Right lobe of liver (tissue), 6 donors: ENCODE measurements at places on chromosomes 12 and 14. TPM values are rescaled to one million over a fixed set of nuclear protein-coding genes. Genes with fewer than 3 reads are reported as not detected.

SLC24A4 gene
- total RNA-seq, result 0.06 TPM

ATXN2 gene
- total RNA-seq, result 39.5 TPM

GRCh38 chr12:12466157-12466556, 96.5 kb downstream of the DUSP16 start:
- no peak overlapping the region for H3K4me3 ChIP-seq
- H3K27ac ChIP-seq, result no peak overlapping the region
- no peaks in the 10 kb centered on the region for H3K4me1 ChIP-seq
- no peaks in the 10 kb centered on the region for H3K36me3 ChIP-seq
- no peak for DNase-seq
- H3K27me3 ChIP-seq, result no peaks in the 10 kb centered on the region

- no peaks in the 10 kb centered on the region for H3K4me1 ChIP-seq
- H3K27ac ChIP-seq, result peak overlapping the region; percentile 20
- no peak for DNase-seq
- no peak overlapping the region for H3K4me3 ChIP-seq
Measured at GRCh38 chr14:90676912-90677311, 139.3 kb downstream of the TTC7B start.

DNA sequence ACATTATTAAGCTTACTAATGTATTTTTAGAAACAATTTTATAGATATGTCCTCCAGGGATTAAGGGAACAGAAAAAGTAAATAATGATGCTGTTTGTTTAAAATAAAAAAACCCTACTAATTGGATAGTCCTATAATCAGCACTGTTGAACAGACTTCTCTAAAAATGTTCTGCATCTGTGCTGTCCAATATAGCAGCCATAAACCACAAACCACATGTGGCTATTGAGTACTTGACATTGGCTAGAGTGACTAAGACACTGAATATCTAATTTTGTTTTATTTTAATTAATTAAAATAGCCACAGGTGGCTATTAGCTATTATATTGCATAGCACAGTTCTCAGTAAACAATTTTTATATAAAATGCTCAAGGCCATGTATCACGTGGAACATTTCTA, 210.4 kb downstream of the DPY19L2 start:
- no peaks in the 10 kb centered on the region for H3K36me3 ChIP-seq
- H3K27me3 ChIP-seq, result no peaks in the 10 kb centered on the region
- H3K4me1 ChIP-seq, result no peaks in the 10 kb centered on the region
- H3K27ac ChIP-seq, result no peak overlapping the region
- DNase-seq, result no peak
- no peak overlapping the region for H3K4me3 ChIP-seq

DNA sequence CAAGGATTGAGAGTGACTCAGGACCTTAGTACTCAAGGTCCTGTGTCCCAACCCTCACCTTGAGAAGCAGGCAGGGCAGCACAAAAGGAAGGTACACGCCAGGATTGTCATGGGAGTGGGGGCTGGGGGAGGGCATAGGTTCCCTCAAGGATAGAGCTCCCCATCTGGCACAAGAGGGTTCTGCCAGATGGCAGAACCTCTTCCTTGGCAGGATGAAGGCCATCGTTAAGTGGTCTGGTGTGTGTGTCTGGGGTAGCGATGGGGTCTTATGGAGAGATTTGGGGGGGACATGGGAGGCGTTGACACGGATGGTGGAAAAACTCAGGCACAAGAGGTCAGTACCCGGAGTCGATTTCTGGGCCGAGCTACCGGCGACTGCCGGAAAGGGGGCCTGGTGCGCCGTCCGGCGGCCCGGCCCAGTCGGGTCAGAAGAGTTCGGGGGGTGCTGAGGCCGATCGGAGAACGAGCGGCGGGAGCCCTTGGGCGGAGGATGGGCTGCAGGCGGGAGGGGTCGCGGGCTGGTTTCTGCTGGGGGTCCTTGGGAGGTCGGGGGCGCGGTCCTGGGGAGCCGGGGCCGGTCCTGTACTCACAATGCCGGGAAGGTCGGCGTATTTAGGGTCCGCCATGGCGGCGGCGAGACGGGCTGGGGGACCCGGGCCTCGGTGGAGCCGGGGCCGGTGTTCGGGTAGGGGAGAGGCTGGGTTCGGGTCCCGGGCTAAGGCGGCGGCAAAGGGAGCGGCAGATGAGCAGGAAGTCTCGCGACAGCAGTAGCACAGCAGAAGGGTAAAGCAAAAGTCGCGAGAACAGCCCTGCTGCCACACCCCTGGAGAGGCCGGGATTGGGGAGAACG, at the start of gene DCTN2:
DCTN2 (minus strand) TSS at position 755 of the 850 bp plus-strand sequence; CDS start at position 626, 129 bp downstream.
- peaks cover 13% of the 10 kb centered on the region for H3K27me3 ChIP-seq
- H3K4me1 ChIP-seq, result no peaks in the 10 kb centered on the region
- no peaks in the 10 kb centered on the region for H3K36me3 ChIP-seq

DNA sequence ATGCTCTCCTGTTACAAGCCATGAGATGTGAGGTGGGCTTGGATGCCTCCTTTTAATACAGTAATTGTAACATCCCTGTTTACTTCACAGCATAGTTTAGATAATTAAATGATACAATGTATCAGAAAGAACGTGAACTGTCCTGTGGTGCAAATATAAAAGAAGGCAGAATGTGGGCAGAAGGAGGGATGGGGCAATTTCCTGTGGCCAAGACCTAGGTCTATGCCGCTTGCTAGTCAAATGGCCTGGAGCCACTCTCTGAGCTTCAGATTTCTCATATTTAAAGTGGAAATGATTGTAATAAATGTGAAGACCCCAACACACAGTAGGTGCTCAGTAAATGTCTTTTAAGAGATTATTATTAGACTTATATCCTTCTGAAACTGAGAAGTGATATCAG, 24.0 kb upstream of the EVL start:
- H3K4me1 ChIP-seq, result no peaks in the 10 kb centered on the region
- H3K27ac ChIP-seq, result no peak overlapping the region
- no peaks in the 10 kb centered on the region for H3K36me3 ChIP-seq
- H3K4me3 ChIP-seq, result no peak overlapping the region
- no peak for DNase-seq
